ENCODE measurements at places on chromosomes 16 and 17. TPM values are rescaled to one million over a fixed set of nuclear protein-coding genes. Genes with fewer than 3 reads are reported as not detected.

Gene TBC1D3
- not detected for polyA plus RNA-seq

Gene ATP2A1
- polyA plus RNA-seq, result not detected

Gene ZNF785
- 2.9 TPM for polyA plus RNA-seq

Gene PLA2G10
- 0.24 TPM for polyA plus RNA-seq

Gene CCDC78
- polyA plus RNA-seq, result 0.74 TPM
